Stimulated activated CD4-positive, alpha-beta T cell treated with anti-CD3 and anti-CD28 coated beads, Interleukin-15, amount 100 ng/mL, for 1 hour (primary cell): ENCODE measurements at places on chromosomes 2 and 18.

DNA sequence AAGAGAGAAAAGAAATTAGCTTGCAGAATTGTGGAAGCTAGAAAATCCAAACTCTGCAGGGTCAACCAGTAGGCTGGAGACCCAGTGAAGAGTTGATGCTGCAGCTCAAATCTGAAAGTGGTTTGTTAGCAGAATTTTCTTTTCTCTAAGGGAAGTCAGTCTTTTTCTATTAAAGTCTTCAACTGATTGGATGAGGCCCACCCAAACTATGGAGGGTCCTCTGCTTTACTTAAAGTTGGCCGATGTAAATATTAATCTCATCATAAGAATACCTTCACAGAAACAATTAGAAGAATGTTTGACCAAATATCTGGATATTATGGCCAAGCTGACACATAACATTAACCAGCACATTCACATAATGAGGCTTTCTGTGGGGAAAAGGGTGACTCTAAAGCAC is 73.7 kb downstream of the FTCDNL1 start:
- DNase-seq, result no peak

- DNase-seq, result no peak
Measured at GRCh38 chr2:152115952-152116351, 17.1 kb upstream of the CACNB4 start.

DNA sequence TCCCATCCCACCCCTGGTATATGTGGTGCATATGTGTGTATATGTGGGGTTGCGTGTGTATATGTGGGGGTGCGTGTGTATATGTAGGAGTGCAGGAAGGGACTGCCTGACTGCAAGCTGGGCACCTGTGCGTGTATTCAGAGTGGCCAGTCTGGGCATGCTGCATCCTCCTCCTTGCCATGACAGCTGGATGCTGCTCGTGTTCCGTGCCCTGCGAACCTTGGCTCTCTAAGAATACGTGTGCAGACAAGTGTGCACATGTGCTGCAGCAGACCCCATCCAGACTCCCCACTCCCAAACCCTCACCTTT is 222.1 kb downstream of the CELF4 start:
- no peak for DNase-seq

DNA sequence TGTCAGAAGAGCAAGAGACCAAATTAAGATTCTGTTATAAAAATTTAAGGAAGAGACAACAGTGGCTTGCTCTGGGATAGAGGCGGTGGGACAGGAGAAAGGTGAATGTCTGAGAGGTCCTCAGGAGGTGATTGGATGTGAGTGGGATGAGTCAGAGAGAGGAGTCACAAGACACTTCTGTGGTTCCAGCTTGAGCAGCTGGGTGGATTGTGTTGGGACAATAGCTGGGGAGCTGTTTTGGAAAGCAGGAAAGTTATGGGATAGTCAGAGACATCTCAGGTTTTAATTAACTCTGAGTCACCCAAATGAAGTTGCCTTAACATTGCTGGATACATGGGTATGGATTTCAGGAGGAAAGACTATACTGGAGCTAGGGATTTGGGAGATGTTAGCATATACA is 218.0 kb upstream of the TRIB2 start:
- no peak for DNase-seq

DNA sequence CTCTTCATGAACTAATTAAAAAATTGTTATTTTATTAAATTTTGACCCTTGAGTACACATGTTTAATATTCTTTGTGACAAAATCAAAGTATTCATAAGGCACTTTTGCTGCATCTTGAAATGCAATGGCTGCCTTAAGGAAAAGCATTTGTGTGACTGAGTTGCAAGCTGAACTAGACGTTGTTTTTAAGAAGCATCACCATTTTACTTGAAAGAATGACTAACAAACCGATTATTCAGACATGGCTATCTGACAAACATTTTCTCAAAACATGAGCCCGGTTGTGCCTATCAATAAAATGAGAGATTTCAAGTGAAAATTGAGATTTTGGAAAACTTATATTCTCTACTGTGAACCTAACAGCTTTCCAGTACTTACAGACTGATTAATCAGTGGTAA is 2.8 kb downstream of the GCFC2 start:
- no peak for DNase-seq

DNA sequence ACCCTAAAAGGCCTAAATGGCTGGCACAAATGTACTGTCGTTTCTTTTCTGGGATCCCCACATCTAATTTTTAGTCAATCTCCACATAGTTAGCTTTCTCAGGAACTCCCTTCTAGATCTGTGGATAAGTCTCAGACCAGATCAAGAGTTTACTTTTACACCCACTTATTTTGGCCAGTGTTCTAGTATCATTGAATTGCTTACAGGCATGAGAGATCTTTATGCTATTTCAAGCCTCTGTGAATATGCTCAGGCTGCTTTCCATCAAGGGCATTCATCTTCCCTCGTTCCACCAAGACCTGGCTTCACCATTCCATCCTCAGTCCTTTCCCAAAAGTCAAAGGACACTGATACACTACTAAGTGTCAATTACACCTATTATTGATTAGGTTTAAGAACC is 27.8 kb upstream of the SCN1A start:
- DNase-seq, result no peak

DNA sequence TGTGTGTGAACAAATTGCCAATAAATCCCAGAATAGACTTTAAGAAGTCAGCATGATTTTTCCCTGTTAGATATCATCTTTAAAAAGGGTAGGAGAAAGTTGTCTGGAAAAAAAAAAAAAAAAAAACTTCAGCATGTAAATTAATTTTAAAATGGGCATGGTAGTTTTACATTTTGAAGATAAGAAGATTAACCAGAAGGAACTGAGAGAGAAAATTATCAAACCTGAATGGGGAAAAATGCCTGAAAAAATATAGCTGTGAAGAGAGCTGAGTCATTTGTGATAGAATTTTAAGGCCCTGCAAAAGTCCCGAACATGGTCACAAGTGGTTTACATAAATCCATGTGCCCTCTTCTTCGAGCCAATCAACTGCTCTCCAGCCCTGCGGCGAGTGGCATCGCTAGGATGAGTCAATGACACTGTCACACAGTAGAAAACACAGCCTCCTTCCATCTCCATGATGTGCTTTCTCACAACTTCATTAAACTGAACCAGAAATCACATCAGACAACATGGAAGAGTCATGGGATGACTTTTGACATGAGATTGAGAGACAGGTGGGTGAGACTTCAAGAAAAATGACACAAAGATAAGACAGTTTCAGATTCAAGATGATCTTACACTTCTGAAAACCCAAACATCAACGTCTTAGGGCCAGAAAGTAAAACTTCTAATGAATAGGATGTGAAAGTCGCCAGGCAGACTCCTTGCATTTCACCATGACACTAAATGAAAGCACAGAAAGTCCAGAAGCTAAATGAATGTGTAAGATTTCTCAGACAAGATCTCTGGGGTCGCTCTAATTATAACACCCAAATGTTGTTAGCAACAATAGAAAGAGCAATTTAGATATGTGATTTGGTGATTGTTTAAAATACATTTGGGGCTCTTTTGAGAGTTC is 273.0 kb upstream of the ID2 start:
- DNase-seq, result no peak

- no peak for DNase-seq
Measured at GRCh38 chr2:119207447-119207846, 16.2 kb upstream of the STEAP3 start.

DNA sequence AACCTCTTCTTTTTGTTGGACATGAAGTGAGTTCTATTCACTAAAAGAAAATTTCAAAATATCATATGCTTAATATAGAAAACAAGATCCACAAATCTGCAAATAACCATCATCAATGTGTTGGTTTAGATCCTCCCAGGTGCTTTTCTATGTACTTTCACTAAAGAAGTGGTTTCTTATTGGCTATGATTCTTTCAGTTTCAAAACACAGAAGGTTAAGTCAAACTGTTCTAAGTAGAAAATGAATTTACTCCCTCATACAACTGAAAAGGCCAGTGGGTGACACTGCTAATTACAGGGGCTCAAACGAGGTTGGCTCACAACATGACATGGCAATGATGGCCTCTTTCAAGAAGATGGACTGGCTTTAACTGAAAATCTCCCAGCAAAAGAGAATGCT is 111.7 kb downstream of the GALR1 start:
- DNase-seq, result no peak

DNA sequence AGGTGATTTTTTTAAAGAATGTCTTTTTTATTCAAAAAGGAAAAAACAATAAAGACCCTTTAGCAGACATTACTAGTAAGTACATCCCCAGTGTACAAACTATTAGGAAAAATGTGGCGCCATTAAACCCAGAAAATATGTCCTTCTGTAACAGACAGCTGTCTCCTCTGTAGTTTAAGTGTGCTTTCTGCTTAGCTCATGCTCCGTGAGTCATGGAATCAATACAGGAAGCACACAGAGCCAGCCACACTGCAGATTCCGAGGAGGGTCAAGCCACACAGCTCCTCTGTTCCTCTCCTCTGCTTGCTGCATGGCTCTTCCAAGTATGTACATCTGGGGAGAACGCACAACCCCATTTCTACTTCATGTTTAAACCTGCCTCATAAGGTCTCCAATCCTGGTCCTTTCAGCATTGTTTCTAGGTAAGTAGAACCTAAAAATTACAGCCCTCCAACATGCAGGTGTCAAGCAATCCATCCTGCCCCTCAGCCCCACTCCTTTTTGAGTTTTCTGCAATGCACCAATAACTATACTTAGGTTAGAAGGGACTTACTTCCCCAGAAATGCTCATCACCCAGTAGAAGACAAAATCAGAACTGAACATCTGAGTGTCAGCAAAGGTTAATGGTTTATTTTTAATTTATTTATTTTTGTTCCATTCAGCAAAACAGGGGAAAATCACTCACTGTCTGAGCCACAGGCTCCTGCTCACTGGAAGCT is 37.5 kb downstream of the ACVR1 start:
- DNase-seq, result no peak

GRCh38 chr2:63673865-63674533 is 85.2 kb downstream of the MDH1 start:
- no peak for DNase-seq

DNA sequence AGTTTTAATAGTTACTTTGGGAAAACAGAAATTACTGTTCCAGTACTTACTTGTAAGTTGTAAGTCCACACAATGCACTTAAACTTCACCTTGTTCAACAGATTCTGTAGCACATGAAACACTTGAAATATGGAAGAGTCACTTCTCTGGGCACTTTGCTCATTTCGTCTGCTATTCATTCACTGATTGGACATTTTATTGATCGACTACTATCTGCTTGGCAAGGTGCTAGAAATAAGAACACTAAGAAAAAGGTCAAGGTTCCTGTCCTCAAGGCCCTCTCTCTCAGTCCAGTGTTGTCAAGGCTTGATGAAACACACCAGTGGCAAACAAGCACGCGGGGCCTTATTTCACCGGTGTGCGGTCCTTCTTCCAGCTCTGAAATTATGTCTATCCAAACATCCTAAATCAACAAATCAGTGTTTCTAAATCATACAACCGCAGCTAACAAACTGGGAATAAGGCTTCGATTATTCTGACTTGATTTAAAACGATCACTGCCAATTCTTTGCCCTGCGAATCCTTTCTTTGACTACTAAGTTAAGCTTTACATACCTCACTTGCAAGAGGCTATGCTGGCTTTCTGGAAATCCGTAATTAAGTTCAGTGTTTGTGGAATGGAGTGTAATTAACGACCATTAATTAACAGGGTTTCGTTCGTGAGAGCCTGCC is 780 bp upstream of the ITGAV start:
- DNase-seq, result no peak

DNA sequence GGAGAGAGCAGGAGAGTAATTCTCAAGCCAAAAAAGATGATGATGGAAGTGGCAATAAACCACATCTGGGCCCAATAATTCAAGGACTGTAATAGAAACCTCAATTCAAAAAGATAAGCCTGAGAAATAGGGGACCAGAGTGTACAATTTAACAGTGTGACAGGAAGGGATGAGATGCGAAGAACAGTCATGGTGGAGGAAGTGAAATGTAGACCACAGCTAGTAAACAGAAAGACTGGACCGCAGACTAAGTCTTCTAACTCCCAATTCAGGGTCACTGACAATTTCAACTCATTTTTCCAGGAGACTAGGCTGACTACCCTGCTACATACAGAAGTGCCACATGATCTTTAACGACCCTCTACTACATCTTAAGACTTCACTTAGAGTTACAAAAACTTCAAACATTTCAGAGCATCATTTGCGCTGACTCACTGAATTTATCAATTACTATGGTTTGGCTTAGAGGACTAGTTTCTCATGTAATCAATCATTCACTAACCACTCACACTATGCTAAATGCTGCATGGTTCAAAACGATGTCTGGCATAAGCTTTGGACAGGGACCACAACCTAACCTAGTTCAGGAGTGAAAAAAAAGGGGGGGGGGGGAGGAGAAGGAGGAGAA is 9.0 kb downstream of the CUL3 start:
- DNase-seq, result no peak

GRCh38 chr2:55761024-55761423 is 67.4 kb upstream of the PNPT1 start:
- no peak for DNase-seq

DNA sequence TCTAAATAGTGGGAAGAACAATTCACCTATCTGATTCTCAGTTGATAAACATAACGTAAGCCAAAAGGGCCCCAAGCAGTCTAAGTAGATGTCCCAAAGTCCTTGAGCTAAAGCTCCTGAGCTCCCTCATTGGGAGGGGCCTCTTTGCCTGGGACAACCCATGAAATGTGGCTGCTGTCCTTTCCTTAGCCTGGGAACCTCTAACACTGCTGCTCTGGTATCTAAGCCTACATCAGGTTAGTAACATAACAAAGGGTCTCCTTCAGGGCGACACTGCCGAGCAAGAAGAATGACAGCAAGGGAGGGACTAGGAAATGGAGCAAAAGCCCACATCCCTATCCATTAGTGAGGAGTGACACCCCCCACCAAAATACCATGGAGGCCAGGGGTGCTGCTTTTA is 98.3 kb downstream of the MAPRE2 start:
- DNase-seq, result no peak

DNA sequence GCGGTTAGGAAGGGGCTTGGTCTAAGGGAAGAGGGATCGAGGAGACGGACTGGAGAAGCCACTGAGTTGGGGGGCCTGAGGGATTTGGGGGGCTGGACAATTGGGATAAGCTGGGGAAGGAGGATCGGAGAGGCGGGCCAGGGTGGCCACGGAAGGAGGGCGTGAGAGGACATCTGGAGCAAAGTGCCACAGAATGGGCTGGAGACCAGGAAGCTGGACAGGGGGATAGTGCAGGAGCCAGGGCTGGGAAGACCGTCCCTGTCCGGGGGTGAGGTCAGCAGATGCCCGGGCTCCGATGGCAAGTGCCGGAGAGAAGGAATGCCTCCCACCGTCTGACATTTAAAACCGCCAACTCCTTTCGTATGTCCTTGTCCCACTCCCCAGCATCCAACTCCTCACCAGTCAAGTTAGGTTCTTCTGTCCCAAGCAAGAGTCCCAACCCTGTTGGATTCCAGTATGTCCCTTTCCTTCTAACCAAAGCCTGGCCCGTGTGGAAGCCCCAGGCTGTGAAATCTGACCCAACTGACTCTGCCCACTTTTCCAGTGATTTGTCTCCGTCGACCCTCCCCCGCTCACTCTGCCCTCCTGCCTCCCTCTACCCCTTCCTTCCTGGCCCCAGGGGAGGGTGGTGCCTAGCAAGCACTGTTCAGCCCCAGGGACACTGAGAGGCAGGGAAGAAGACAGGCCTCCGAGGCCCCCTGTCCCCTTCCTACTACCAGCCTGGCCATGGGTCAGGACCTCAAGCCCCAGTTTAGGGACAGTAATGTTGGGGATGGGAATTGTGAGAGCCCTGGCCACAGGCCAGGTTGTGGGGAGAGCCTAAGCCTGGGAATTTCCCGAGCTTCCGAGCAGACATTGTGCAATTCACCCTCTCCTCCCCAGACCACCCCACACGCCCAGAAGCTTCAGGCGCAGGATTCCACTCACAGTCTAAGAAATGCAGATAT is 31.5 kb upstream of the TMBIM1 start:
- DNase-seq, result no peak

- DNase-seq, result no peak
Measured at GRCh38 chr18:26085056-26085455, 5.4 kb downstream of the SS18 start.
